Erythroblast (primary cell): ENCODE measurements at places on chromosomes 5 and 9.

DNA sequence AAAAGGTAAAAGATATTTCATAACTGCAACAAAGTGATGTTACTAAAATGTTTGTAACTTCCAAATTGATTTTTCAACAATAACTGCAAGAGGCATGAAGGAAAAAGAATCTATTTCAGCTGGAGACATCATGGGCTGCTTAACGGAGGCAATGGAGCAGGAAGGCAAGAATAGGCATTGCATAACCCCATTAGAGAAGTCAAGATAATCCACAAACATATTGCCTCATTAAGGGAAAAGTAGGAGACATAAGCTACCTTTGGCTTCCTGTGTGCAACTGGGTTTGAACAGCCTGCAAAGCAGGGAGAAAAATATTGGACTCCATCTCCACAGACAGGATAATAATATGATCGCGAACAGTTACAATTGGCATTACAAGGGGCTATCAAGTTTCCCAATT, 46.7 kb downstream of the SLCO4C1 start:
- no peak for DNase-seq

DNA sequence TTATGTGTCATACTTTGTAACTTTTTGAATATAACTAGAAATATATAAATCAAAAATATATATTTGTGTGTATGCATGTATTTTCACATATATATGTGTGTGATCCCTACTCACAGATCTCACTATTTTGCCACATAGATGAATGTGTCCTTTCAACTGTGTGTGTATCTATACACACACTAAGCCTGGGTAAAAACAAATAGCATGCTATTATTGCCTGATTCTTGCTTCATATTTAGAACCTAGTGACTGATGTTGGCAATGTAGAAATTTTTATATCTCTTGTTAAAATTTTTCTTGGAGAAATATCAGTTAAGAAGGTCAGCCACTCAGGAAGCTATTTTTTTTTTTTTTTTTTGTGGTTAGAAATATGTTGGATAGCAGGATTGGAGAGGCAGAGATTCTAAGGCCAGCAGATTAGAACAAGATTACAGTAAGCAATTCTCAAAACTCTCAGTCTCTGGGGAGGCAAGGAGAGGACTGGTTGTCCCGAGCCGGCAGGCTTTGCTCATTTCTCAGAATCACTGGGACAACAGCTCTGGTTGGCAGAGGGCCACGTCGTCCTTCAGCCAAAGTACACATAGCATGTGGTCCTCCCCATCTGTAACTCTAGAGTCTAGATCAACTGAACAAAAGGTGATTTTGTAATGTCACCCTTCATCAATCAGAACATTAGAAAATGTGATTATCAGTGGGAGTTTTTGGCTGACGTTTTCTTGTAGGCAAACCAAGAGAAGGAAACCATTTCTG, 19.7 kb downstream of the C6 start:
- no peak for DNase-seq

DNA sequence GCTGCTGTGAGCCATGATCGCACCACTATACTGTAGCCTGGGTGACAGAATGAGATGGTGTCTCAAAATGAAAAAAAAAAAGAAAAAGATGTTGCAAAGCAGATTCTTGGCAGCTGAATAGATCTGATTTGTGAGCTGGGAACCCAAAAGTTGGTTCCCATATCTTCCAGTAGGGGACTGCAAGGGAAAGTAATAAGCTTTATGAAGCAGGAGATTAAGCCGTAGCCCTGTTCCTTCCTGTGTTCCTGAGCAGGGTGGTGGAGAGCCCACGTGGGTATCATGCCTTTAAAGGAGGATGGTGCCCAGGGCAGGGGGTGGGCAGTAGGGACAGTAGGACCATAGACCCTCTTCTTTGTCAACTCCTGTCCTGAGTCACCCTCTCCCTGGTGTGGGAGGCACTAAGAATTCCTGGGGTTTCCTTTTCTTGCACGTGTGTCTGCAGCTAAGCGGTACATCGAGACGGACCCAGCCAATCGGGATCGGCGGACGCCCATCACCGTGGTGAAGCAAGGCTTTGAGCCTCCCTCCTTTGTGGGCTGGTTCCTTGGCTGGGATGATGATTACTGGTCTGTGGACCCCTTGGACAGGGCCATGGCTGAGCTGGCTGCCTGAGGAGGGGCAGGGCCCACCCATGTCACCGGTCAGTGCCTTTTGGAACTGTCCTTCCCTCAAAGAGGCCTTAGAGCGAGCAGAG, 37.9 kb downstream of the STOM start:
- DNase-seq, result peak; percentile 17

DNA sequence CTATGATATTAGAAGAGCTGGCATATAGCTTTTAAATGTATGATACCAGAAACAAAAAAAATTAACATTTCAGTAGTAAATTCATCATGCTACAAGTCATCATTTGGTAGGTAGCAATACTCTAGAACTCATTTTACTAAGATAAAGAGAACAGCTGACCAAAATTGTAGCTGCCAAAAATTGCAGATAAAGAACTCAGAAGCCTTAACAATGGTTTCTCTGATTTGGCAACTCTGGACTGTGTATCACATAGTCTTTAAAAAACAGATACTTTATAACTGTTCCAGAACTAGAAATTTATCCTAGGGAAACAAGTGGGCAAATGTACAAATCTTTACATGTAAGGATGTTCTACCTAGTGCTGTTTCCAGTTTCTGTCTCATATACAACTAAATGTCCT, 33.9 kb downstream of the ZFR start:
- no peak for DNase-seq

DNA sequence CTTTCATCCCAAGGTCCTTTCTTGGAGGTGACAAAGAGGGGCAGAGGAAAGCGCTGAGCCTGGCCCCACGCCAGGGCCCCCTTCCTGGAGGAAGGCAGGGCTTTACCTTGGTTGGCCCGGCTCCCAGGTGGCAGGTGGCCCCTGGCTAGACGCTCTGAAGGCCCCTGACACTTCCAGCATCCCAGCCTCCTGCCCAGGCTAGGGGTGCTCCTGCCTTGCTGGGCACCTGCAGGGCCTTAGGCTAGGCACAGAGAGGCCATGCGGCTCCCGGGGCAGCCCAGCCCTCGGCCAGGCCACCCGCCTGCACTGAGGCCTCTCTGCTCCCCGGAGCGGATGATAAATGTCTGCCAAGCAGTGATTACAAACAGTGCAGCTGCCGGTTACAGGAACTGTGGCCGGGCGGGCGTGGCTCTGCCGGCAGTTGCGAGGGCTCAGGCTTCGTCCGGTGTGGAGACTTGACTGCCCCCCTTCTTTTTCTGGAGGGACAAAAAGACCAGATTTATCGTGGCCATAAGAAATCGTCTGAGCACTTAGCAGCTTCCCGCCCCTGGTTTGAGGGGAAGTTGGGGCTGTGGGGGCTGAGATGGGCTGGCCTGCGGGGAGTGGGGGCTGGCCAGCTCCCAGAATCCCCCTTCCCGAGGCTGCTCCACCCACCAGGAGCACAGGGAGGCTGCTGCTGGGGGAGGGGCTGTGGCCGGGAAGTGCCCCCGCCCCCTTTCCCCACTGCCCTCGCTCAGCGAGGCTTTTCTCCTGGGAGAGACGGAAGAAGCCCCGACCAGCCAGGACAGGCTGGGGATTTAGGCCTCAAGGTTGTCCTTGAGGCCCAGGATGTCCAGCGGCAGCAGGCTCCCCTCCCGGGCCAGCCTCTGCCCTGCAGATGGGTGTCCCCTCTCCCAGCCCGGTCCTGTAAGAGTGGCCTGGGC, 31.6 kb upstream of the UBAC1 start:
- DNase-seq, result peak; percentile 88

DNA sequence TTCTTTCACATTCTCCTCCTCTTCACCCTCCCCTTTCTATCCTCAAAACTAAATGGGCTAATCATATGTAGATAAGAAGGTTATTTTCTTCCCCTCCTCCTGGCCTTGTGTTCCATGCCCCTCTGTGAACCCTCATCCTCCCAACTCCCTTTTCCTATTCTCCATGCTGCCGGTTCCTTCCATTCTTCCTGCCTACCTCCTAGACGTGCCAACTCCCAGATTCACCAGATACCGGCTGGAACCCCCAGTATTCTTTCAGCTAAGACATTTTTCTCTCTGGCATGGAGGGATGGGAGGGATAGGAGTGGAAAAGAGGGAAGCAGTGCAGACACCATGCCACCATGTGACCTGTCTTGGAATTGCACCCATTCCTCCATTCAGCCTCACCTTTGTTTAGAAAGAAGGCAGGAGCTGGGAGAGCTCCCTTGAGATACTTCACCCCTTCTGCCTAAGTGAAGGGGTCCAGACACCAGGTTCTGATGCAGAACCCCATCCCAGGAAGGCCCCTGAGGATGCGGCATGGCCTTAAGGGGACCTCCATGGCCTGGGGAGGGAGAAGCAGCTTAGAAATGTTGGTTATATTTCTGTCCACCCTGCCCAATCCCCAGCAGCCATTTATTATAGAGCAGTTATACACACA, 4.8 kb downstream of the DNAJB5 start:
- DNase-seq, result peak; percentile 22

GRCh38 chr9:116737152-116737546, 50.0 kb downstream of the TRIM32 start:
- DNase-seq, result peak; percentile 76

DNA sequence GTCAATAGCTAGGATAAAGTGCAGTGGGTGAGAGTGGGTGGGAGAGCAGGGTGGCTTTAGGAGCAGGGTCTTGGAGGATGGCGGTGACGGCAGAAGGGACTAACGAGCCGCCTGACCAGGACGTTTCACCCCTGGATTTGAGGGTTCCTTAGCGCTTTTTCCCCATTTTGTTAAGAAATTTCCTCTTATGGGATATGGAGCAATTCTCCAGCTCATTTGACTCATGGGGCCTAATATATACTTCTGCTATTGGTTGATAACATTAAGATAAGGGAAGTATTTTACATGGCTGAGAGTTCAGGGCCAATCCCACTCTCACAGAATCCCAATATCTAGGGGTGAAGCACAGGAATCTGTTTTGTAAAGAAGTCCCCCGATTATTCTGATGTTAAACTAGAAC, 17.6 kb downstream of the CD180 start:
- DNase-seq, result no peak
